Erythroblast (primary cell): ENCODE measurements at places on chromosomes 7 and 10.

DNA sequence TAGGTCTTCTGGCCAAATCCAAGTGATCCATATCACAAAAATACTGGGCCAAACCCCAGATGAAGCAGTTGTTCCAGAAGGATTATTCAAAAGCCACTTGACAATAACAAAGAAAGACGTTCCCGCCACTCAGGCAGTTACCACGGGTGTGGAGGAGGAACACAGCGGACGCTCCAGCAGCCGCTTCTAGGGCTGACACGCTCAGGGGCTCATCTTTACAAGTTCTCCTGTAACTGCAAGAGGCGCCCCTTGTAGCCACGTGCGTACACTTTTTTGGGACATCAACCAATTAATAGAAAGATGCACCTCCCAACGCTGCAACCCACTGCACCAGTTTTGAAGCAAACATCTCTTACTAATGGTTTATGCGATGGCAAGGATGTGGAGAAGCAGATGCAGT, 159.4 kb downstream of the GRID1 start:
- no peak for DNase-seq

GRCh38 chr7:114930829-114931655, 9.1 kb downstream of the MDFIC start:
- no peak for DNase-seq

DNA sequence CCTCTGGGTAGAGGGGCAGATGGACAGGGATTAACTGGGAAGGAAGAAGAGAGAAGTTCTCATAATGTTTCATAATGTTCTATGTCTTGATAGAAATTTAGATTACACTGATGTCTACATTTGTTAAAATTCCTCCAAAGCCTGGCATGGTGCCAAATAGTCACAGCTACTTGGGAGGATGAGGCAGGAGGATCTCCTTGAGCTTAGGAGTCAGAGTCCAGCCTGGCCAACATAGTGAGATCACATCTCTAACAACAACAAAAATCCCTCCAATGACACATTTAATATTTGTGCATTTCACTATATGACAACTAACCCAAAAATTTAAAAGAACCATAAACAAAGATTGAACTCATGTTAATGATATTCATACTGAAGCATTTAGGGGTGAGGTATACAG, 33.0 kb upstream of the PPP1R3C start:
- peak; percentile 14 for DNase-seq

GRCh38 chr7:153397906-153398305, 638.4 kb downstream of the ACTR3B start:
- DNase-seq, result no peak

- DNase-seq, result no peak
Observed at GRCh38 chr7:39527951-39528350, 38.3 kb upstream of the YAE1 start.

- DNase-seq, result no peak
Observed at GRCh38 chr10:63128443-63128842, 4.7 kb upstream of the NRBF2 start.

DNA sequence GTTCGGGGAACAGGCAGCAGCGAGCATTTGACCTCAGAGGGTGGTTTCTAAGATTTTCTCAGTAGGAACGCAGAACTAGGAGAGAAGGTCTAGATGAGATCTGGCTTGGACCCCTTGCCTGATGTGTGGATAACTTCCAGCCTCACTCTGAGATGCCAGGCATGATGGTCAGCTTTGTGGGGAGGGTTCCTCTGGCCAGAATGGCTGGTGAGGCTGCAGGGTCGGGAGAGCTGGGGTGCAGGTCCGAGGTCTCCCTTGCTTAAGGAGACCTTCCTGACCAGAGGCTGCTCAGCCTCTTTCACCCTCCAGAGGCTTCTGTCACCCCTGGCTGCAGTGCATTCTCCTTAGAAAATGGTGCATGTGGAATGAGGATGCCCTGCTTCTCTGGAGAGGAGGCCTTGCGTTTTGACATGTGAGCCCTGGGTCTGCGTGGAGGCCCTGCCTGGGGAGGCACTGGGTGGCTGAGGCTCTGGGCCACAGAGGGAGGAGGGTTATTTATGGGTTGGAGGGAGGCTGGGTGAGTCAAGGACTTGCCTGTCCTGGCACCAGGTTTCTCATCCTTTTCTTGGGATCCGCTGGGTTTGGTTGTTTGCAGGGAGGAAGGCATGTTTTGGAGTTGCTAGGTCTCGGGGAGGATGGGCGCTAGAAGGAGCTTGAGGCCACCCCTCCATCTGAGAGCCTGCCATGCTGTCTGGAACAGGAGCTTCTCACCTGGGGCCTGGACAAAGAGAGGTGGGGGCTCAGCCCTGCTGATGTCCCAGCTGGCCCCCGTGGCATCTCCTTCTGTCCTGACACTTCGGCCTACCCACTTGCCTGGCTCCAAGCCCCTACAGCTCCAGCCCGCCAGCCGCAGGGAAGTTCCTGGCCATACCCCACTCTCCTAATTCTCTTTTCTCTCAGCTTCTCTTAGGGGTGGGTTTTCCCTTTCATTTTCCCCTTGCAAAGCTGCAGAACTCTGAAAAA, 3.9 kb downstream of the FAM241B start:
- no peak for DNase-seq

GRCh38 chr7:132544999-132545398, 31.3 kb downstream of the PLXNA4 start:
- DNase-seq, result no peak

DNA sequence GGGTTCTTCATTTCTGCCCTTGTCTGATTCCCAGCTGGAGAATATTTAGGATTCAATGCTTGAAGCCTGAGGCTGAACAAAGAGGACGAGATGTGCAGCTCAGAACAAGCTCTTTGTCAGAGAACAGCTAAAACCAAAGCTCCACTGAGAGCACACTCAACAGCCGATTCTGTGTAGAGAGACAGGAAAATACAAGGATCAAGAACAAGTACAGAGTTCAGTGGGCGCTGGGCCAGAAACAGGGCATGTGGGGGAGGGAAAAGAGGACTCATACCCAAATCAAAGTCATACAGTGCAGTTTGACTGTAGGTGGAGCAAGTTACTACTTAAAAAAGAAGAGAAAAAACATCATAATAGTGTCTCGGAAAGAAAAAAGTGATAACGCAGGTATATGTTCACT, at the start of gene AGMO:
Gene AGMO (minus strand): TSS at position 181 of the 400 bp plus-strand sequence.
- DNase-seq, result no peak

DNA sequence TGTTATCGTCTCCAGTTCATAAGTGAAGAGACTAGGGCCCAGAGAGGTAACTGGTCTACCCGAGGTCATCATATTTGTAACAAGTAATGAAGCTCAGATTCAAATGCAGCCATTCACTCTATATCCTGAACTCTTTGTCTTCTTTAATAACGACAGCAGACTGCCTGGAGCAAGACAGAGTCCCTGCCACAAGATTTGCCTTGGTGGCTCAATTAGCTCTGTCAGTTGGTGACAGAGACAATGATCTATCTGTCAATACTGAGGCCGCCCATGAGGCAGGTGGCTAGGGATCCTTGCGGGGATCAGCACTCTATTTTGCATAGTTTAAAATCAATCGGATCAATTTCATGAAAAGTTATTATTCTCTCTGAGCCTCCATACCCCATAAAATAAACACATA, 43.9 kb downstream of the SH3PXD2A start:
- DNase-seq, result no peak

GRCh38 chr7:94324380-94325121, 70.1 kb upstream of the COL1A2 start:
- no peak for DNase-seq

GRCh38 chr7:45158471-45158870, 880 bp downstream of the RAMP3 start:
- DNase-seq, result no peak

- DNase-seq, result no peak
Observed at GRCh38 chr7:22663357-22663718, 63.7 kb upstream of the IL6 start.

DNA sequence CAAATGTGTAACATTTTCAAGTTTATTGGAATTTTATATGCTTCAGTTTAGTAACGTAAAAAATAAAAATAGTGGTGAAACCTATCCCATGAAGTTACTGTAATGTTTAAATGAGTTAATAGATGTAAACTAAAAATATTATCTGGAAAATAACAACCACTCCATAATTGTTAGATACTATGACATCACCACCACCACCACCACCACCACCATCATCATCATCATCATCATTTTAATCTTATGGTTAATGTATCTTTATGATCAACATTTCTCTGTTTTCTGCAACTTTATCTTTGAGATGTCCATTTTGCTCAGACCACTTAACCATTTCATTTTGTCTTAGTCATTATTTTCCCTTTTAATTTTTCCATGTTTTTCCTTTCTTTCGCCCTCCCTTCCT, 23.4 kb upstream of the CACNA2D1 start:
- no peak for DNase-seq

DNA sequence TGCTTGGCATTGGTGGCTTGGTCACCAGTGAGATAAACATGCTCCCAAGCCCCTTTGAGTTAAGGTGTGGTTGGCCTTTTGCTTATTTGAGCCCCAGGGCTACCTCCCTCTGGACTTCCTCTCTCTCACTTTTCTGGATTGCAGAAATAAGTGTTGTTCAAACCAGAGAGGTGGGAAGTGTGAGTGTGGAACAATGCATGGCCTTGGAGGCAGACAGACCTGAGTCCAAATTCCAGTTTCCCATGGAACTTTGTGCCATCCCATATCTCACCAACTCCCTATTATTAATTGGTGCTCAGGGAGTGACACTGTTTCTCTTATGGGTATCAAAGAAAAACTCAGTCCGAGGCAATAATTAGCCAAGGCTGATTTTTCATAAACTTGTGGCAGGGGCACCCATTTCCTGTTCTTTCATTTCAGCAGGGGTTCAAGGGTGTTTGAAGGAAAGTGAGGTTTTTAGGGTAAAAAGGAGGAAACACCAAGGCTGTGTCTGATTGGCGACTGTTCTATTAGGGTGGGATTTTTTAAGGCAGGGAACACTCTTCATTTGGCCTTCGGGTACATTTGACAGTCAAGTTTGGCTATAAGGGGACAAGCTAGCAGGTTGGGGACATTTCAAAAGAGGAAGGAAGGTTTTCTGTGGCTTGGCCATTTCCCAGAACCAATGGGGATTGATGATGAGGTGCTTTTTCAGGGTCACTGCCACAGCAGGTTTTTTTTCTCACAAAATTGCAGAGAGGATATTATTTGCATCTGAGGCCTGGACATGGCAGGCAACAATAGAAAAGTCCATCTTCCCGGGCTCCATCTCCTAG, 148.8 kb upstream of the NPY start:
- no peak for DNase-seq

GRCh38 chr7:36161996-36162395, 8.9 kb downstream of the EEPD1 start:
- DNase-seq, result no peak

DNA sequence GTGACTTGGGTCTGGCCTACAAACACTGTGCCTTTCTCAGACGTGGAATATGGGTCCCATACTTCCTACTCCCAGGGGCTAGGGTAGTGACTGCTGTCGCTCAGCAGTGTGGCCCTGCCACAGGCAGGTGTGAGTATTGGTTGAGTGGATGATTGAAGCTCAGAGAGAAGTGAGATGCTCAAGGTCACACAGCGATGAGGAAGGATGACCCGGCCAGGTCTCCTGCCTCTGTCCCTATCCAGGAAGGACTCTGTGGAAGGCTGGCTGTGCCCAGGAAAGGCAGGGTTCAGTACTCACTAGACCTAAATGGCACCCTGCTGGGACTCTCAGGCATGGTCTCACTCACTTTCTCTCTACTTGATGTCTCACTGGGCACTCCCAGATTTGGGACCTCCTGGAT, 2.8 kb downstream of the PRF1 start:
- no peak for DNase-seq

- DNase-seq, result no peak
Observed at GRCh38 chr7:57071-57470, 135.3 kb upstream of the FAM20C start.

DNA sequence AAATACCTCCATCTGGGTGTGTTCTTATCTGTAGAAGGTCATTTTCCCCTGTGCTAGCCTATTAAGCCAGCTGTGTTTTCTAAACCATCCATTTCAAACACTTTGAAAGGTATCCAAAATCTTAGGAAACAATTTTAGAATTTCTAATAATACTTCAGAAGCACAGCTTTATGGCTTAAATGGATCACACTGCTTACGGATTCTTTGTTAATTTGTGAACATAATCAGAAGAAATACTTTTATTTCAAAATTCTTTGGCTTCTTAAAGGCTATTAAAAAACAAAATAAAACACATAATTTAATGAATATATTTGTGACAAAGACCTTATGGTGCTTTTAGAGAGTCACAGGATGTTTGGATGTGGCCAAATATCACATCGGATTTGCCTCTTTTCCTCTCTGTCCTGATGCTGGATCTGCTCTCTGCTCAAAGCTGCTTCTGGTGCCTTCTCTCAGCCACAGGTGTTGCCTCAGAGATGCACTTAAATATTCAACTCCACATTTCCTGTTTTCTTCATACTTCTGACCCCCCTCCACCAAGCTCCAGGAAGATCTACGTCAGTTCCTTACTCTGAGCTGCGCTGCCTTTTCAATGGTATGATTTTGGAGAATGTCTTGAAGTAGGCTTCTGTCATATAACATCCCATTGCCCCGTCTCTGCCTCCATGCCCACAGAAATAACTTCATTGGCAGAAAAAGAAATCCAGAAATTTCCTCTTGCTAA, 230.6 kb downstream of the MLLT10 start:
- DNase-seq, result no peak

GRCh38 chr7:124032369-124033094, at the start of gene TMEM229A:
Gene TMEM229A (minus strand): TSS chr7:124033067. CDS start chr7:124033003, 64 bp downstream.
- DNase-seq, result no peak

DNA sequence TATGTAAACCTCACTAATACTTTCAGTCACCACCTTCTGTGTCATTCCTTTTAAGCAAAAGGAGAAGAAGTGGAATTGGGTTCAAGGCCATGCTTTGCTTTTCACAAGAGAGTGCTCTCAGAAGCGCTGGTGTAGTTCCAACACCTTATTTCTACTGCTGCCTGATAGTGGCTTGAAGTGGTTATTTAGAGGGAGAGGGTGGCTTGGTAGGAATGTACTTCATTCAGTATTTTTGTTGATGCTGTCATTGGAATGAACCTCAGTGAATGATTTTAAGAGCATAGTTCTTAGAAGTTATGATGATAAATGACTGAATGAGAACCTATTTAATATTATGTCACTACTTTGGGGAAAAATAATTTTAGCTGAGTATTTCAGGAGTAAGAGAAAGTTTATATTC, 396.7 kb downstream of the EXOC4 start:
- DNase-seq, result no peak

GRCh38 chr7:155594961-155595366, 48.6 kb upstream of the CNPY1 start:
- DNase-seq, result no peak

- DNase-seq, result no peak
Observed at GRCh38 chr7:47258798-47259197, 323.1 kb downstream of the TNS3 start.

DNA sequence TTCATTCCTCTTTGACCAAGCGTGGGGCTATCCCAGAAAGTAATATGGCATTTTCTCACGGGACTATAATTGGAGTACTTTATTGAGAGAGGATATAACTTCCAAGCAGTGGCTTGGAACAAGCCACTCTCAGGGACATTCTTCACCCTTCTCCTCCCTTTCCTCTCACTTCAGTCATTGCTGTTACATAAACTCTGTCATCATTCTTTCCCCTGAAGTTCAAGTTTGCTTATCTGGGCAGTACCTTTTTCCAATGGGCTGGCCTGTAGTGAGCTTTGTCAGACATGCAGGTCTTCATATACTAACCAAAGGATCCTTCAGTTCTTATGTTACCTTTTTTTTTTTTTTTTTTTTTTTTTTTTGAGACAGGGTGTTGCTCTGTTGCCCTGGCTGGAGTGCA, 58.7 kb upstream of the KMT2E start:
- DNase-seq, result no peak

- no peak for DNase-seq
Observed at GRCh38 chr7:4838626-4839334, 23.1 kb downstream of the PAPOLB start.
